Stimulated activated naive CD4-positive, alpha-beta T cell (primary cell): ENCODE measurements at places on chromosomes 3 and 15.

DNA sequence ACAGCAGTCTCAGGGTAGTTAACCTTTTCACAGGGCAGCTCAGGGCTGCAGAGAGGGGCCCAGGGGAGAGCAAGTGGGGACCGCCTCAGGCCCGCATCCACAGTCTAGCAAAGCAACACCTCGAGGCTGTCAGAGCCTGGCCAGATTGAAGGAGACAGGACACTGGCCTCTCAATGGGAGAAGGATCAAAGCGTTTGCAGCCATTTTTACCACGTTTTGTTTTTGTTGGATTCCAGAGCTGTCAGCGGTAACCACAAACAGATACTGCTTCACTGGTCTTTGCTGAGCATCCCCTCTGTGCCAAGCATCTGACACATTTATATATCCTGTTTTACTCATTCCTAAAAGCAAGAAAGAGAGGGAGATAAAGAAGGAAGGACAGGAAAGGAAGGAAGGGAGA, 153.8 kb downstream of the SHQ1 start:
- no peak for DNase-seq

- no peak for DNase-seq
Observed at GRCh38 chr15:73600413-73601335, 32.5 kb downstream of the NPTN start.

- DNase-seq: no peak
Observed at GRCh38 chr3:133745108-133745507, 1.1 kb upstream of the TF start.

- DNase-seq: no peak
Observed at GRCh38 chr3:56135941-56136340, 332.3 kb downstream of the ERC2 start.

DNA sequence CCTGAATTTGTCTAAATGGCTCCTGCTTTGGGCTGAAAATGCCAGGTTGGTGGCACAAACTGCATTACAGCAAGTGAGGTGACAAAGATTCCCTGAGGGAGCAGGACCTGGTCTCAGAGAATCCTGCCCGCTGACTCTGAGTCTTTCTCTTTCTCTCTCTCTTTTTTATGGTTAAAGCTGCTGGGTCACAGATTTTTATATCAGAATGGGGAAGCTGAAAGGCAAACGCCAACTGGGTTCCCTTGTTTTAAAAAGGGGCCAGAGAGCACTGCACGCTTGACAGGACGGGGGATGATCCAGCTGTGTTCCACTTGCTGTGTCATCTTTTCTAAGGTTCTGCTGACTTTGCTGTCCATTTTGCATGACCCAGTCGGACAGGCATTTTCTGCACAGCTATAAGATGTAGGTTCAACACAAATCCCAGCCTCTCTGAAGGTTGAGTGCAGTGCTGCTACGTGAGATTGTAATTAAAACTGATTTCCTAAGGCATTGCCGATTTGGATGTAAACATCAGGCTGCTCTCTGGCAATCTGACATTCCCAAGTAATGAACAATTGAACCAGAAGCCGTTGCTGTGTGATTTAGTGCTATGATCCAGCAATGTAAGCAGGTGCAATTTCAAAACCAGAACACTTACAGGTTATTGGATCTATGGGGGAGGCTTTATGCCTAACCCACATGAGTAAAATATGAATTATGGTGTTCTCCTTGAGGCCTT, 25.8 kb downstream of the ARHGEF3 start:
- no peak for DNase-seq
